ENCODE measurements at places on chromosomes 16 and 17.

GRCh38 chr16:81315271-81316175 lies 761 bp downstream of the GAN start:
- peak; percentile 67 for DNase-seq

- DNase-seq, result no peak
Measured at GRCh38 chr16:64253096-64253495, 868.8 kb downstream of the CDH11 start.

GRCh38 chr16:64203126-64203525 lies 918.7 kb downstream of the CDH11 start:
- DNase-seq, result no peak

DNA sequence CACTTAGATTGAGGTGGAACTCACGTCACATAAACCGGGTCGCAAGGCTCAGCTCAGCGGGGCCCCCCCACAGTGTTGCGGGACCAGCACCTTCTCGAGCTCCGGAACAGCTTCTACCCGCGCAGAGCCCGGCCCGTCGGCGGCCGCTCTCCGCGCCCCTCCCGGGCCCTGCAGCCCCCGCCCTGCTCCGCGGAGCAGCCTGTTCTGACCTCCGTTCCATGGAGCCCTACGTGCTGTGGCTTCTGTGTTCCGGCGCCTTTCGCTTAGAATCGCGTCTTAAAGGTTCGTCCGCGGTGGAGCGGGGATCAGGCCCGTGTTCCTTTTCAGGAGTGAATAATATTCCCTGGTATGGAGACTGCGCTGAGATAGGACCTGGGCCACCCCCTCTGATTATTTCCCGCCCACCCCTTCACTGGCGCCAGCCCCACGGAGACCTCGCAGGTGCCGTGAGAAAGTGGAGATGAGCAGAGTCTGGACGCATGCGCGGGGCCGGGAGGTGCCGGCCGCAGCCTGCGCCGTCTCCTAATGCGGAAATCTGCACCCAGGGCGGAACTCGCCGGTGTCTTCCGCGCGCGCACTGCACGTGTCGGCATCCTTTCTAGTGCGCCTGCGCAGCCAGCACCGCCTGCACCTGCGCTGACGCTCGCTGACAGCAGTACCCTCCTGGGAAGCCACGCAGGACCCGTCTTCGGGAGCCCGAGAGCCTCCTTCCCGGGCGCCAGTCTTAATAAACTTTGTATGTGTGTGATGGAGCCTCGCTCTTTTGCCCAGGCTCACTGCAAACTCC lies 30.9 kb downstream of the ZNF778 start:
- DNase-seq, result no peak

GRCh38 chr17:52306314-52306713 lies 147.8 kb upstream of the CA10 start:
- DNase-seq, result no peak

GRCh38 chr16:11235703-11235991 lies 20.4 kb downstream of the SOCS1 start:
- DNase-seq, result no peak
